ENCODE measurements at places on chromosomes 1 and 21.
A peak's percentile ranks its signal among the peaks of the same experiment; 100 is the strongest.

- no peak for DNase-seq
Measured at GRCh38 chr1:219121679-219122078, 52.0 kb upstream of the LYPLAL1 start.

- no peak for DNase-seq
Measured at GRCh38 chr1:153957744-153958110, 685 bp downstream of the CRTC2 start.

DNA sequence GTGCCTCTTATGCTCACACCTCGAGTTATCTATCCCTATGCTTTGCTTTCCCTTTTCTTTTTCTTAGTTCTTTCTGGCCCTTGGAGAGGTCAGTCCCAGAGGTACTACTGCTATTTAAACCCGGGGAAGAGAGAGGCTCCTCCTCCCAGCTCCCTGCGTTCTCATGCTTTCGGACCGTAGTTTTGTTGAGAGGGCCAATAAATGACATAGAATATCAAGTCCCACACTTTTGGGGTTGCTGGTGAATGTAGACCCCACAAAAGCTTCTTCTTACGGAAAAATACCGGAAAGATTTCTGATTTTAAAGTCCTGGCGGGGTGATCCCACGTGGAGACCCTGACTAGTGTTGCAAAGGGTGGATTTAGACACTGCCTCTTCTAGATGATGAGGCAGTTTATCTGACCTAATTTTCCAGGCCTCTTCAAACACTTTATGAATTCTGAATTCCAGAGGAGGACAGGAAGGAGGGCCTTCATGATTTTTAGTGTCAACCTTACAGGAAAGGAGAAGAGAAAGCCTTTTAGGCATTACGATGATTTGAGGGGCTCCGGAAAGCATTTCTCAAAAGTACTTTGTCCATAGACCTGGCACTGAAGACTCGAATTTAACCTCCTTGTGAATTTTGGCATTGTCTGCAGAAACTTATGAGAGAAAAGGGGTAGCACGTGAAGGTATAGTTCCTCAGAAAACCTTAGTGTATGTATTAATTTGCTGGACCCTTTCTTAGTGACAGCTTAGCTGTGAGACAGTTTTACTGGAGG lies 694 bp downstream of the TMEM167B start:
- peak; percentile 78 for DNase-seq

DNA sequence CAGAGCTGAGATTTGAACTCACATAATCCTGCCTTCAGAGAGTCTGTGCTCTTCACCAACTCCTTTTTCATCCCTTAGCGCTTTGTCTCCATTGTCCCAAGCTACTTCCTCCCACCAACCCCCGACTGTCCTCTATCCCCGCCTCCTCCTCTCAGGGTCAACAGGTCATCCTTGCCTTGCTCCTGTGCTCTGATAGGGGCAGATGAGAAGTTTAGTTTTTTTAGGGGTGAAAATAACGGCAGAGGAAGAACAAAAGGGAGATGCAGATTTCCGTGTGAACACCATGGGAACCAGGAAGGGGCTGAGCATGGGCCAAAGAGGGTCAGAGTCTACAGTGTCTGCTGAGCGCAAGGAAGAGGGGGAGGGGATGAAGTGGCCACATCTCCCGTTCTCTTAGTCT lies 31.9 kb downstream of the GLUL start:
- DNase-seq, result no peak

DNA sequence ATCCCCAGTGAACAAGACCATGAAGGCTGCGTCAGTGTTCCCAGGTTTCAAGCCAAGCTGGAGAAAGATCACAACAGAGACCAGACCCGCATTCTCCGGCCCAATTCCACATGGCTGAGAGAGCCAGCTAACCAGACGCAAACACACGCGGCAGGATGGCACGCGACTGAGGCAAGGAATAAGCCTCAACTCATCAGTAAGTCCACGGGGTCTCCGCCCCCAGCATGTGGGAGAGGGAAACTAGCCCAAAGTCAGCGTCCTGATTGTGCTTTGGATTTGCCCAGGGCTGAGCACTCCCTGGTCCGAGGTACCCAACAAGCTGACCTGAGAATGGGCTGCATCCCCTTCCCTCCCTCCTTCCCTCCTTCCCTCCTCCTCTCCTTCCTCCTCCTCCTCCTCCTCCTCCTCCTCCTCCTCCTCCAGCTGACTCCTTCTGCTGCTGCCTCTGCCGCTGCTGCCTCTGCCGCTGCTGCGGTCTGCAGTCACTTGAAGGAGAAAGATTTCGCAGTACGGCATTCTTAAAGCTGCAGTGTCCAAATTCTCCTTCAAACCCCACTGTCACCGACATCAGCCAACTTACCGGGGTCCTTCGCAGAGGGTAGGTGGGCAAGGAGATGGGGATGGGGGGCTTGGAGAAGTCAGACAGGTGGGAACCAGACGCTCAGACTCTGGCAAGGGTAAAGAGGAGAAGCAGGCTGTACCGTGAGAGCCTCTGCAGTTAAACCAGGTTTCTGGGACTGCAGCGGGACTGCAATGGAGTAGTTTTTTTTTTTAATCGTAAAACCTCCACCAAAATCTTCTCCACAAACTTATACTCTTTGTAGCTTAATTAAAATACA lies 33.0 kb upstream of the H6PD start:
- no peak for DNase-seq

DNA sequence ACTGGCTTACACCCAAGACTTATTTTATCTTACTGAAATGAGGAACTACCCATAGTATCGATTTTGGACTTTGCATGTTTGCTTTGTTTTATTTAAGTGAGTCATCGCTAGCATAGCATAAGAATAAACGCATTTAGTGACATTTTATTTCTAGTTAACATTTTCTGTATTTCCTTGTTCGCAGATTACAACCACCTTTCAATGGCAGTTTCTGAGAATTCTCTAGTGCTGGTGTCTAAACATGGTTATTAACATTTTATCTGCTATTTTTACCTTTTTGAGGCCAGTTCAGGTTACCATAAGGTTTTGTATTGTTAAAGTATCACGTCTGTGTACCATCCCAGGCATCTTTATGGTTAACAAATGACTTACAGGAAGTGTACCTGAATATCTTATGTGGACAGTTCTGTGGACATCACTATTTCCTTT lies 24.5 kb downstream of the EEIG2 start:
- no peak for DNase-seq

DNA sequence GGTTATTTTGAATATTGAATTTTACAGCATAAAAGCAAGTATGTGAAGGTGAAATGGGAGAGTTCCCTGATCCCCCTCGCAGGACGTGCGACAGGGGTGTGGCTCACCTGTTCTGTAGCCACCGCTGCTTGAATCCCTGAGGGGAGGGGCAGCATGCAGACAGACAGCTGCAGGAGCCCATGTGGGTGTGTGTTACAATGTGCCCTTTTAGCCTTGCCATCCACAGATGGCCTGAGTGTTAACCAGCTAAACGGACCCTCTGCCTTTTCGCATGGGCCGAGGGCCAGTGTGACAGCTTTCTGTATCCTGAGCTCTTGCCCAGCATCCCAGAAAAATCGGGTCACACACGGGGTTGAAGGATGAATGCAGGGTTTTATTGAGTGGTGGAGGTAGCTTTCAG lies 43.3 kb downstream of the JAM2 start:
- no peak for DNase-seq

DNA sequence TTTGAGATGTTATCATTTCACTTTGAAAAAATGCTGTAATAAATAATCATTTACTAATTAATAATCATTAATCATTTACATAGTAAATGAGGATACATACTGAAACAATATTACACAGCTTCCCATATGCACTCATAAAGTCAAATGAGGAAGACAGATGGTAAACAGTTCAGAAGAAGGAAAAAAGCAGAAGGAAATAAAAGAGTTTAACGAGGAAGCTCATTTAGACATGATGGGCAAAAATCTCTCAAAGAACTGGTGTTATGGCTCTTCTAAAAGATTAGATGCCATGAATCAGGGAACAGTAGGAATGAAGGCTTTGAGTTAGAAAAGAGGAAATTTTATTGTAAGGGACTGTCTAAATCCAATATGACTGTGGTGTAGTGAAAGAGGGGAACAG lies 347.6 kb downstream of the PTPRC start:
- DNase-seq, result no peak

- no peak for DNase-seq
Measured at GRCh38 chr1:185566995-185567394, 167.2 kb upstream of the HMCN1 start.
